LHCN-M2 (cell line): ENCODE measurements at places on chromosomes 4 and X.

DNA sequence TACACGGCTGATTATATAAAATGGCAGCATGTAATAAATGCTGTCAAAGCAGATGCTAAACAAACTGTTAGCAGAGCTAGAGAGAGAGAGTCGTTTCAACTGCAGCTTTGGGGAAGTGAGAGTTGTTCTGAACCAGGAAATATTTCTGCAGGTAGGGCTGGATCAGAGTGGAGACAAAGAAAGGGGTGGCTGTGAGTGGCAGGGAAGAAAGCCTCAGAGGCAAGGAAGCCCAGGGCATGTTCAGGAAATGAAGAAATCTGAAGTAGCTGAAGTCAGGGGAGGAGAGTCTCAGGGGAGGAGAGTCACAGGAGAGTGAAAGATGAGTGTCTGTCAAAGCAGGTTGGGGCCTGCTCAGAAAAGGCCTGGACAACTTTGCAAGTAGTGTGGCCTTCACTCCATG lies 48.4 kb upstream of the RPS6KA3 start:
- peak; percentile 13 for DNase-seq

DNA sequence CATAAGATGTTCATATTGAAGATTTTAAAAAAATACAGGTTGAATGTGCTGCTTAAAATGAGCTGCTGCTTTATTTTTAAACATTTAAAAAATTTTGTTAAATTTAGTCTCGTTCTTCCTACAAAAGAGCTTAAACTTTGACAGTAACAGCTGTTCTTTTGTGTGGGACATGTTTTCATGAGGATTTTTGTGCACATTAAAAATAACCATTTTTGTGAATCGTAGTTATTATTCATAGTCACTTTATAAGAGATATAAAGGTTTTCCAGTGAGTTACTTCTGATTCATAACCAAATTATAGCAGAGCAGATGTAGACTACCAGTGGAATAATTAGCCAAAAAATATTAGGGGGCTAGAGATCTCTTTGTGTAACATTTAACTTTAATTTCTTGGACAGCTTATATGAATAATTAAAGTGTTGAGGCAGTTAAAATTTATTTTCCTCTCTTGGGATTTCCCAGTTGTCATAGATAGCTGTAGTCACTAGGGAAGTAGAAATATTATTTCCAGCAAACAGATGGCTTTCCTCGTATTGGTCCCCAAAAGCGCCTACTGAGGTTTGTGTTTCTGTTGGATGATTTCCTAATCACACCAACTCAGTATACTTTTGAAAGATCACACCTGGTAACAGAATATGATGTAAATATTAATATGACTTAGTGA lies 24.2 kb downstream of the RBPJ start:
- peak; percentile 58 for DNase-seq

DNA sequence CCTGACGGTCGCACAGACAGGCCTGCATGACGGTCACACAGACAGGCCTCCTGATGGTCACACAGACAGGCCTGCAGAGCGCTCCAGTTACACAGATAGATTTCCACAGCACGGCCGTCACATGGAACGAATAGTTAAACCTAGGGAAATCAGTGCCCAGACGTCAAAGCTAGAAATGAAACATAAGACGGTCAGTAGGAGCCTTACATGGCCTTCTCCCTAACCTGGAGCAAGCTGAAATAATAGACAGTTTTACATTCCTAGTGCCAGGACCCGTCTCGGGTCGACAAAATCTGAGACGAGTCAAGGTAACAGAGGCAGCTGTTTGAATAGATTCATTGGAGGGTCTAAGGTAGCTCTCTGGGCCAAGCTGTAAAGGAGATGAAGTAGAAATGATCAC lies 126.9 kb downstream of the MTNR1A start:
- no peak for DNase-seq

DNA sequence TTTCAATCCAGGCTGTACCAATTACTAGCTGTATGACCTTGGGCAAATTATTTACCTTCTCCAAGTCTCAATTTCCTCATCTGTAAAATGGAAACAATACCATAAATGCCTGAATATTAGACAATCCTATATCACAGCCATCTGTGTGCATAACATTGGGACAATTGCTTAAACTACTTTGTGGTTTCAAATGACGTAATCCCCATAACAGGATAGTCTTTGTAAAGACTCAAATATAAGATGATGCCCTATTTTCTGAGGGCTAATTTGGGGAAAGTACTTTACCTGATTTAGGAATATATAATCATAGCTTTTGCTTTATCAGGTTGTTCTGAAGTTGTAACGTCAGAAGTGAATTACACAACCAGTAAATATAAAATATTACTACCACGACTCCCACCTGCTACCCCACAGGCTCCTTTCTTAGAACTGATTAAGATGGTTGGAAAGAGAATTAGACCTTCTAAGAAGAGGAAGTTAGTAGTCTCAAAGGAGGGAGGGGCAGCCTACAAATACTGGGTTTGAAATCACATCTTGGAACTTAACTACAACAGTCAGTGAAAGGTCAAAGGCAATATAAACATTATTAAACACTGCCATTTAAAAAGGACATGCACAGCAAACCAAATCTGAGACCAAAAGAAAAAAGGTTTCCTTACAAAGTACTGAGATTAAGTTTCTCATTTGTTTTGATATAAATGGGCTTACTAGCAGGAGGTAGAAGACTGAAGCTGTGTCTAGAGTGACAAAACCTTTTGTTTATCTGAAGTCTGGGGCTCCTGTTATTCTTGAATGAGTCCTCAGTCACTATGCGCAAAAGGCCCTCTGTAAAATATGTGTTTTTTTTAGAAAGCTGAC lies 215.0 kb downstream of the SCFD2 start:
- DNase-seq, result no peak

DNA sequence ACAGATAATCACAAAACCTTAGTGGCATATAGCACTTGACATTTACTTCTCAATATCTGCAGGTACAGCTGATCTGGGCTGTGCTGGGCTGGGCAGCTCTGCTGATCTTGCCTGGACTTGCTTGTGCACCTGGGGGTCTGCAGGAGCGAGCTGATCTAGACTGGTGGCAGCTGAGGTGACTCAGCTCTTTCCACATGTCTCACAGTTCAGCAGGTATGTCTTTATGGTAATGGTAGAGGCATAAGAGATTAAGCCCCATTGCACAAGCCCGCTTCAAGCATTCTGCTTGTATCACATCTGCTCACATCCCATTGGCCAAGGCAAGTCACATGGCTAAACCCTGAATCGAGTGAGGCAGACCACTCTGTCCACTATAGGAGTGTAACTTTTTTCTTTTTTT lies 506.7 kb downstream of the BCOR start:
- DNase-seq, result no peak

DNA sequence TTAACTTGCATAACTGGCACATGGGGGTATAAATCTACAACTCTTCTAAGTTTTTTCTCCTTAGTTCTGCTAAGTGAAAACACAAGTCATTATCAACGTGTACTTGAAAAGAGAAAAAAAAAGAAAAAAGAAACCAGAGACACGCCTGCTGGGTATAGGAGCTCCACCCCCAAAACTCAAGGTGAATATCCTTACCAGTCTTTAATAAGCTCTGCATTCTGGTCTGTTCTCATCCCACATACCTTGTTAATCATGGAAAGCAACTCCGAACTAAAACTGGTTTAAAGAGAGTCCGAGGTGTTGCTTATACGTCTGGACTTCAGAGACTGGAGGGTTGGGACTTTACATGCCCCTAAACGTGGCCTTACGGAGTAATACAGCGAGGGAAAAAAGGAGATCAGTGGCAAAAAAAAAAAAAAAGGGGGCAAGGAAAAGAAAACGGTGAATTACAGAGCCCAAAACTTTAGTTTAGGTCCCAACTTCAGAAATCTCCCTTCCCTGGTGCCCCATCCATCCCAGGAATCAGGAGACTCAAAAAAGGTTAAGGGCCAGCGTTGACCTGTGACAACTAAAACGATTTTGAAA lies 1.0 kb downstream of the PGRMC2 start:
- peak; percentile 35 for DNase-seq

GRCh38 chr4:137956256-137956655 lies 285.9 kb downstream of the SLC7A11 start:
- DNase-seq, result no peak

- no peak for DNase-seq
Measured at GRCh38 chr4:19971829-19972228, 279.9 kb upstream of the SLIT2 start.
